A673 (cell line): ENCODE measurements at places on chromosomes 5 and 9.

DNA sequence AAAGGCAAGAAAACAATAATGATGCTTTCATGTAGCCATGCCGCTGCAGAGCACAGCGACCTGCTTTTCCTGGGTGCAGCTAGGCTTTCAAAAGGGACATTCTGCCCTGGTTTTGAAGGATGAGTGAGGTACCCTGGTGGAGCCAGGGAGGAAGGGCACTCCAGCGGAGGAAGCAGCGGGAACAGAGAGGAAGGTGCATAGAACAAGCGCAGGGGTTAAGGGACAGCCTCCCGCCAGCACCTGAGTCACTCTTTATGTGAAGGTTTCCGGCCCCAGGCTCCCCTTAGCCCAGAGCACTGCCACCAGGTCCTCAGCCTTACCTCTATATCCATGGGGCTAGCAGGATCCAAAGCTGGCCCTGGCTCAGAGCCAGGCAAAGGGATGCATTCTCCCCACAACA lies 221.1 kb downstream of the CDK5RAP2 start:
- H3K4me3 ChIP-seq = no peak overlapping the region
- no peaks in the 10 kb centered on the region for H3K36me3 ChIP-seq
- DNase-seq = no peak
- H3K27ac ChIP-seq = no peak overlapping the region

DNA sequence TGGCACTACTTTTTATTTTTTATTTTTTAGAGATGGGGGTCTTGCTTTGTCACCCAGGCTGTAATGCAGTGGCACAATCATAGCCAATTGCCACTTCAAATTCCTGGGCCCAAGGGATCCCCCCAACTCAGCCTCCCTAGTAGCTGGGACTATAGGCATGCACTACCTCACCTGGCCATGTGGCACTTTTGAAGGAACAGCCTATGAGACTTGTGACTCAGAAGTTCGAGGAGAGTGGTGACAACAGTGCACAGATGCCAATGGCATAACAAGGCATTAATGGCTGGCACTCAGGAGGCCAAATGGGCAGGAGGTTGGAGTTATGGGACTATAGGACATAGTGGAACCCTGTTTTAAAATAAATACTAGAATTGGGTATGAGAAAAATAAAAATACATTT lies 33.7 kb downstream of the ANKRD31 start:
- H3K27me3 ChIP-seq = peaks cover 3% of the 10 kb centered on the region
- no peaks in the 10 kb centered on the region for H3K4me1 ChIP-seq
- no peak for DNase-seq
- no peak overlapping the region for H3K4me3 ChIP-seq
- no peak overlapping the region for H3K27ac ChIP-seq

DNA sequence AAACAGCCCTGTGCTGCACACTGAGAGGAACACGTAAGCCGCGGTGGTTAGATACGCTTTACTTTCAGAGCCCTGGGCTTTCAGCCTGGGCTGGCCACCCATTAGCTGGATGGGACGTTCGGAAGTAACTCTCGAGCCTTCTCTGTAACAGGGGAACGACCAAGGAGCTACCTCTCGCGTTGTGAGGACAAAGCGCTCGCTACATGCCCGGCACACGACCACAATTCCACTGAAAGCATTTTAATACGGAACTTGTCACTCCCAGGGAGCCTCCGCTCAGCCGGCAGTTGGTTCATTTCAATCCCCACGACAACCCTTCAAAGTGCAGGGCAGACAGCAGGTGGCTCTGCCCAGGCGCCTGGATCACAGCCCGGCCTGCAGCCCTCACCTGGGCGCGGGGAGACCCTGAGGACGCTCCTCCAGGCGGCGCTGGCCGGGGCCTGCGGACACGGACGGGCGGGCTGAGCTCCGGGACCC lies 368 bp downstream of the SURF1 start:
- H3K4me3 ChIP-seq = peak overlapping the region; percentile 93
- H3K4me1 ChIP-seq = peaks cover 14% of the 10 kb centered on the region
- peaks cover 29% of the 10 kb centered on the region for H3K36me3 ChIP-seq
- no peaks in the 10 kb centered on the region for H3K27me3 ChIP-seq

- no peaks in the 10 kb centered on the region for H3K4me1 ChIP-seq
- H3K27me3 ChIP-seq = no peaks in the 10 kb centered on the region
- H3K4me3 ChIP-seq = no peak overlapping the region
- no peak for DNase-seq
- no peak overlapping the region for H3K27ac ChIP-seq
- no peaks in the 10 kb centered on the region for H3K36me3 ChIP-seq
These were observed 169.9 kb downstream of the FANCC start for GRCh38 chr9:95147452-95148207.

GRCh38 chr9:77063645-77064285 lies 44.3 kb downstream of the FOXB2 start:
- no peaks in the 10 kb centered on the region for H3K4me1 ChIP-seq
- H3K27me3 ChIP-seq = peaks cover 25% of the 10 kb centered on the region
- no peak overlapping the region for H3K27ac ChIP-seq
- no peaks in the 10 kb centered on the region for H3K36me3 ChIP-seq

GRCh38 chr9:37061768-37062167 lies 27.7 kb upstream of the PAX5 start:
- no peaks in the 10 kb centered on the region for H3K36me3 ChIP-seq
- DNase-seq = no peak
- H3K27ac ChIP-seq = no peak overlapping the region
- H3K4me1 ChIP-seq = no peaks in the 10 kb centered on the region
- no peak overlapping the region for H3K4me3 ChIP-seq

GRCh38 chr9:68668127-68668526 lies 36.9 kb upstream of the PIP5K1B start:
- H3K4me3 ChIP-seq = no peak overlapping the region
- no peaks in the 10 kb centered on the region for H3K4me1 ChIP-seq
- H3K27me3 ChIP-seq = peaks cover 25% of the 10 kb centered on the region
- no peak for DNase-seq
- no peaks in the 10 kb centered on the region for H3K36me3 ChIP-seq
